ENCODE measurements at places on chromosomes 4 and X.

DNA sequence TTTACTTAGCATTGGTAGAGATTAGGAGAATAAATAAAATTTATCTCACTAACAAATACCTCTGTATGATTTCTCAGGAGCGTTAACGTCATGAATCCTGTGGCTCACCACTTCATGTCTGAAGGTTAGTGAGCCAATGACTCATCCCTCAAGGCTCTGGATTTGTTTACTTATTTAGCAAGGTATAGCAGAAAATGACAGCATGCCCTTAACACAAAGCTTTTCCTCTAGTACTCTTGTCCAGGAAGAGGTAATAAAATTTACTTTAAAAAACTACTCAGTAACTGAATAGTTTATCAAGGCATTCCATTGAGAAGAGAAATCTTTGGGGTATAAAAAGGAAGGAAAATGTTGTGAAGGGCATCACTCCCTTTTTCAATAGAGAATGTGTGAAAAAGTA lies 823.8 kb downstream of the CCSER1 start:
- ATAC-seq, result no peak

- ATAC-seq, result no peak
Observed at GRCh38 chrX:70434914-70435586, 9.6 kb upstream of the DLG3 start.

DNA sequence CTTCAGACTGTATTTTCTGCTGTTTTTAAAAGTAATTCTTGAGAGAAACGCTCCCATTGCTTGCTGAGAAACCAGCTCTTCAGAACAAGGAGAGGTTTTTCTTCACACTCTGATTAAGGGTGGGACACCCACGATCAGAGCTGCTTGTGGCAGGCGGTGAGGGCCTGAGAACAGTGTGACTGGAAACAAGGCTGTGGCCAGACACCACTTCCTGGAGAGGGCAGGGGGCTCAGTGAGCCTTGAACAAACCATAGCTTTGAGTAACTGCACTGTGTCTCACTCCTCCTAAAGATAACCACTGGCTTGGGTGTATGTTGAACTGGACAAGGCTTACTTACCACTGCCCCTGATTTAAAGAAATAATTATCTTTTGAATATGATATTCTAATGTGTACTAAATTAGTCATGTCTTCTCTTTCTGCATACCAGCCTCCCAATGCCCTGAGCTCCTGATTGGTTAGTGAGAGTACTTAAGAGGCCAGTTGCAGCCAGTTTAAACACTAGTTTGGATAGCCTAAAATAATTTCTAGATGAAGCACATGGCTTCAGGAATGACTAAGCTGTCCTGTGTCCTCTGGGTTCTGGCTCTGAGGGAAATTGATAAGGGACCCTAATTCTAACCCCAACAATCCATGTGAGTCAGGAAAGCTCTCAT lies 3.7 kb upstream of the GPR82 start:
- ATAC-seq, result peak; percentile 98

GRCh38 chr4:113878668-113879067 lies 100.8 kb downstream of the ARSJ start:
- ATAC-seq, result no peak

GRCh38 chrX:136794080-136794479 lies 13.3 kb upstream of the ARHGEF6 start:
- ATAC-seq, result no peak

DNA sequence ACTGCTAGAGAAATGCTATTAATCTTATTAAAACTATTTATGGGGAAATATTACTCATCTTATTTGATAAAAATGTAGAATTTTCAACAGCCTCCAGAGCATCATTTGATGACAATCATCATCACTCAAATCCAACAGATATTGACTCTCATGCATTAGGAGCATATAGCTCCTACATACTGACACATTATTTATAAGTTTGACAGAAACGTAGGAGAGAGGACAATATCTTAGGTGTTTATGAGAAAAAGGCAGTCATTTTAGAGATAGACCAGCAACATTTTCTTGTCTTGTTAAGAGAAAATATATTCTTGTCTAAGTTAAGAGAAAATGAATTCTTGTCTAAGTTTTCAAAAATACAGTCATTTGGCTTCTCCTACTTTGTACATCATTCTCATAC lies 2550.2 kb downstream of the PCDH7 start:
- ATAC-seq, result no peak

- ATAC-seq, result peak; percentile 65
Observed at GRCh38 chrX:109732017-109732801, 848 bp downstream of the ACSL4 start.

DNA sequence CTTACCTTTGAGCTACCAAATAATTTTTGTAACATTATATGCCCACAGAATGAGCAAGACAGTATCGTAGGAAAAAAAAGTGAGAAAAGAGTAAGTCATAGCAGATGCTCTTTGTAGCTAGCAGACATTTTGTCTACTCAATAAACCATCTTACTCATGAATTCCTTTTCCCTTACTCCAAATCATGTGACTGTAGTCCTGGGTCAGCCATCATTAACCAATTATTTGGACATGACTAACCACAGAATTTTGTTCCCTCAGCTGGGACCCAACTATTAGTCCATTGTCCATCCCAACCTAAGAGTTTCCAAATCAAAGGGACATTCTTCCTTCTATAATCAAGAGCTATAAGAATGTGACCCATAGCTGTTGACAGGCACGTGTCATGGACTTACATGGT lies 11.4 kb downstream of the UBE2D3 start:
- no peak for ATAC-seq

- no peak for ATAC-seq
Observed at GRCh38 chrX:14903891-14904290, 30.7 kb downstream of the MOSPD2 start.

DNA sequence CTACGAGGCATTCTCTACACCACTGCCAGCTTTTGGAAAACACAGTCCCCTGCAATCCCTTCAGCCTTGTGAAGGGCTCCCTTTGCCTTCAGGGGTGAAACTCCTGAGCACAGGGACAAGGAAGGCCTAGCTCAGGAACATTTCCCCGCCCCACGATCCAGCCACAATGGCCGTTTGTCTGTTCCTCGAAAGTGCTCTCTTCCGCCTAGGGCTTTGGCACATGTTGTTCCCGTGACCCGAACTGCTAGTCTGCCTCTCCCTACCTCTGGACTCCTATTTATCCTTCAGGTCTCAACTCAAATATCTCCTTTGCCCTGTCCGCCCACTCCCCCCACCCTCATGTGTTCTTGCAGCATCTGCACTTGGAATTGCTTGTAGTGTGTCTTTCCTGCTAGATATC lies 12.1 kb downstream of the FGD1 start:
- ATAC-seq, result no peak

DNA sequence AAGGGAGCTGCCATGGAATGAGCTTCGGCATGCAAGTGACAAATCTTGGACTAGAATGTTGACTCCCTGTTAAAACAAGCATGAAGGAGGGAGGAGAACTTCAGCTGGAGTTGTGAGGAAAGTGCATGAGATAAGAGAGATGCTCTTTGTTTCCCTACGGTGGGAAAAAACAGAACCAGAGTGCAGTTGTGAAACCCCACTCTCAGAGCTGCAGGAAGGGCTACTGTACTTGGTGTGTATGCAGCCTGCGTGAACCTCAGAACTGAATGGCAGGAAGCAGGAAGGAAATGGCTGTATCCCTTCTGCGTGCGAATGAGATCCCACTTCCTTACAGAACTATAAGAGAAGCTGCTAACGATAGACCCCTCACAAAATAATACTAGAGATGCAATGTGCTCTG lies 57.2 kb downstream of the EGF start:
- no peak for ATAC-seq
